ENCODE measurements at places on chromosomes 1 and 21.

GRCh38 chr1:17118706-17119075, 560 bp downstream of the PADI2 start:
- DNase-seq = no peak

DNA sequence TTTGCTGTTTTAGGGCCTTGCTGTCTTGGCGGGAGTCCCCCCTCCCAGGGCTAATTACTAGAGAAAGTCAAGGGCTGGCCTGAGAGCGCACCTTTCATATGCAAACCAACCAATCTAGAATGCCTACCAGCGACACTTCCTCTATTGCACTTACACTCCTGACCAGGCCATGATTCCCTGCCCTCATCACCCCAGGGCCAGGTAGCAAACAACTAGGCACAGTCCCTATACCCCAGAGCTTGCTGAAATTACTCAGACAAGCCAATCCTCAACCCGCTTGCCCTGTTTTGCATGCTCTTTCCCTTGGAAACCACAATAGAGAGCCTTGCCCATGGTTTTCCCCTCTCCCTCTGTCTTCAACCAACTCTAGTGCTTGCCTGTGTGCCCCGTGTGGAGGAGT, 70.3 kb downstream of the URB2 start:
- DNase-seq = no peak

DNA sequence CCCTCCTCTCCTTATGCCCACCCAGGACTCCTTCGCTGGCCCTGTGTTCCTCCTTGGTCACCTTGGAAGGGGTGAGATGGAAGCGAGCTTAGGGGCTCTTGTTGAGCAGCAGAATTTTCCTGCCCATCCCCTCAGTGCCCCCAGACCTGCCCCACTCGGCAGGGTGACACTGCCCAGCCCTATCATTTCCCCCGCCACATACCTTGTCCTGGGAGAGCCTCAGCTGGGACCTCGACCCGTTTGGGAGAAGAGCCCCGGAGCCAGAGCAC, 1.4 kb upstream of the FNDC5 start:
- DNase-seq = no peak

GRCh38 chr1:63705078-63705477, 68.7 kb upstream of the ROR1 start:
- no peak for DNase-seq

DNA sequence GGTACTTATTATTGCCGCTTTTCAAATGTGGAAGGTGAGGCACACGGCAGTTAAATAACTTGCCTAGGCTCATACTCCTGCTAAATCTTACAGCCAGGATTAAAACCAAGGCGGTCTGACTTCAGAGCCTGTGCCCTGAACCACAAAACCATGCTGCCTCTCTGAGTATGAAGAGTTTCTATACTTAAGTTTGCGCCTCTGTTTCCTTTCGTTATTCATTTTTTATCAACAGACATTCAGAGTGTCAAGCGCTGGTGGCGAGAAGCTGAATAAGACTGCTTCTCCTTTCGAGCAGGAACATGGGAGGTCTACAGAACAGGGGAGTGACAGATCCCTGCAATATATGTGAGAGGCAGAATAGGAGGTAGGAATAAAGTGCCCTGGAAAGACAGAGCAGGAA, 96.0 kb upstream of the DUSP10 start:
- DNase-seq = peak; percentile 55

DNA sequence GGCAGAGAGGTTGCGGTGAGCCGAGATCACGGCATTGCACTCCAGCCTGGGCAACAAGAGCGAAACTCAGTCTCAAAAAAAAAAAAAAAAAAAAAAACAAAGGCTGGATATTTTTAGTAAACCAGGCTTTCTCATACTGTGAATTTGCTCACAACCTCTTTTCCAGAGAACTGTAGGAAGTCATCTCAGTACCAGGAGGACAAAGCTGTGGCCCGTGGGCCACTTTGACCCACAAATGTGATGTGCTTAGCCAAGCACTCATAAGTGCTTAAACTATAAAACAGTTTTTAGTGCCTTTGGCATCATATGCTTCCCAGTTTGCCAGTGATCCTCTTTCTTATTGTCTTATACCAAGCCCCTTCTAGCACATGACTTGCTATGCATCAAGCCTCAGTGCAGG, 46.5 kb downstream of the RNF11 start:
- DNase-seq = no peak

DNA sequence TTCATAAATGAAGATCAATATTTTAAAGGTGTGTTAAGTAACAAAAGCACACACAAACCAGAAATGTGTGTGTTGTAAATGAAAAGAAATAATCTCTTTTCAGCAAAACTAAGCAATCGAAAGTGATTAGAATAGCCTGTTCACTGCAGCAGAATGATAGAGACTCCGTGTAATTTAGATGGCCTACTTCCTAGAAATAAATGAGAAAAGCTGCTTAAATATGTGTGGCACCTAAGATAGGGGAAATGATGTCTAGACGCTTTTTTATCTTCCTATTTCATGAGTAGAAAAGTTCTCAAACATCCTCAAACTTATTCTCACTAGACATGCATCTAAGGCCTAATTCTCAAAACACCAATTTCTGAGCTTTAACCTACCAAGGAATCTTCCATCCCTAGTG, 124.7 kb upstream of the BRINP3 start:
- DNase-seq = no peak

DNA sequence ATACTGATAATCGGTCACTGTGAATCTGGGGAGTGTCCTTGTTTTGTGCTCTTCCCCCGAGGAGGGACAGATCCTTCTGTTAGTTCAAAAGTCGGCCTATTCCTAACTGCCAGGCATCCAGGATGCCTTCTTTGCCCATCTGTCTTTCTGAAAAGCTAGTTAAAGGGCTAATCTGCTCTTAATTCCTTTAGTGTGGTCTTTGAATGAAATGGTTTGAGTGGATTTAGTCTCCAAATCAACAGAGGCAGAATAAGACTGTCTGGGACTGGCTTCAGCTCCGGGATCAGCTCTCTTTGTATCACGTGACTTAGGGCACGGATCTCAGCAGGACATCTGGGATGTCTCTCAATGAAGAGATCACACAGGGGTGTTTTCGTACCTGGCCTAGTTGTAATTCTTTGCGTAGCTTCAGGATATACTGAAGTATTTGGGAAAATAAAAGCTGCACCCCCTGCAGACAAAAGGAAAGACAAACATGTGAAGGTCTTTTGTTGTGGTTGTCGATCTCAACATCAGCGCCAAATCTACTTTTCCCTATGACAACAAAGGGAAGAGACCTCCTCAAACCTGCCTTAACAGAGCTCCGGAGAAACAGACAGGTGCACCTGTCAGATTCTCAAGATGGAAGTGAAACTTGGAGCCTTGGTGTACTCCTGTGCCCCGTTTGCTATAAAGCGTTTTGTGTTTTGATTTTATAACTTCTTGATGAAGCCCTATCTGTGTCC, 97.9 kb downstream of the ERG start:
- DNase-seq = no peak

DNA sequence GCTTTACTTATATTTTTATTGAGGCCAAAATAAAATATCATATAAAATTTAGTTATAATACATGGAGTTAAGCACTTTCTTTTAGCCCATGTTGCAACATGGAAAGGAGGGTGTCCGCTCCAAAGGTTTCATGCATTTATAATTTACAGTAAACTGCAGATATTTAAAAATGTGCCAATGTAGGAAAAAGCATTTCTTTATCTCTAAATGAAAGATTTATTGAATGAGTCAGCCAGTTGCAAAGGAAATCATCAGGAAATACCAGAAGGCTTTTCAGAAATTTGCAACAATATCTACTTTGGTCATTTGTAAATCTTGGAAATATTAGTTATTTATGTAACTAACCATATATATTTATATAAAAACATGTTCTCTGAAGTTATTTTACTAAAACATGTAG, 12.1 kb downstream of the ATP6V1G3 start:
- no peak for DNase-seq

GRCh38 chr1:30684881-30685795, 38.2 kb downstream of the MATN1 start:
- DNase-seq = no peak

Data from suppressor macrophage treated with lipopolysaccharide for 1 hour (primary cell).